ENCODE measurements at places on chromosomes 6 and 20.

GRCh38 chr6:90219209-90219985, 77.2 kb downstream of the BACH2 start:
- no peak for DNase-seq

DNA sequence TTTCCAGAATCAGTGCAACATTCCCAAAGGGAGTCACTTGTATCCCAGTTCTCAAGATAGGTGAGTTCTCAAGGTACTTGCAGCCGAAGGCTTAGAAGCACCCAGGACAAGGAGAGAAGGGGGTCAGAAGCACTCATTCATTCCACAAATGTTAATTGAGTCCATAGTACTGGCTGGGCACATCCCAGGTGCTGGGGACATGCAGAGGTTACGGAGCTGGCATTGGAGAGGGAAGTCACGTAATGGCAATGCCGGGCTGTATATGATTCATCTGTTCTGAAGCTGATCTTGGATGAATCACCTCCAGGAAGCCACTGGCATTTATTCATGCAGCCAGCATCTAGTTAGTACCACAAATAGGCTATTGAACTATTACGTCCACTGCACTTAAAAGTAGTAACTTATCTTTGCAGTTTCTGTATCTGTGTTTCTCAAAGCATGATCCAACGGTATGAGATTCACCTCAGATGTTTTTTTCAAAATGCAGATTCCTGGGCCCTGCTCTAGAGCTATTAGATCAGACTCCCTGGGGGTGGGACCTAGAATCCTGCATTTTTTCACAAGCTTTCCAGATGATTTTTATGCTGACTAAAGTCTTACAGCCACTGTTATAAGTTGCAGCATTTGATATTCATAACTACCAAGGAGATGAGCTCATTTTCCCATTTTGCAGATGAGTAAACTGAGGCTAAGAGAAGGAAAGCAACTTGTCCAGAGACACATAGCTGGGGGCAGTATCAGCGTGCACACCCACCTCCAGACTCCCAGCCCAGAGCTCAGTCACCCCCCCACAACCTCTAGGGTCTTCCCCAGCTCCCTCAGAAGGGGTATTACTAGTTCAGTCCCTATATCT, 44.1 kb upstream of the ID1 start:
- no peak for DNase-seq

GRCh38 chr6:157230910-157231309, 92.4 kb downstream of the TMEM242 start:
- no peak for DNase-seq

DNA sequence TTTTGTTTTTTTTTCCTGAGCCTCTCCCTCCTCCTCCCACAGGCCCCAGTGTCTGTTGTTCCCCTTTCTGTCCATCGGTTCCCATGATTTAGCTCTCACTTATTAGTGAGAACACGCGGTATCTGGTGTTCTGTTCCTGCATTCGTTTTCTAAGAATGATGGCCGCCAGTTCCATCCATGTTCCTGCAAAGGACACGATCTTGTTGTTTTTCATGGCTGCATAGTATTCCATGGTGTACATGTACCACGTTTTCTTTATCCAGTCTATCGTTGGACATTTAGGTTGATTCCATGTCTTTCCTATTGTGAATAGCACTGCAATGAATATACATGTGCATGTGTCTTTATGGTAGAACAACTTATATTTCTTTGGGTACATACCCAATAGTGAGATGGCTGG, 105.6 kb upstream of the NUP153 start:
- DNase-seq: no peak

GRCh38 chr20:10982692-10983091, 308.9 kb upstream of the JAG1 start:
- DNase-seq: no peak

GRCh38 chr6:81575442-81575841, 177.0 kb downstream of the TENT5A start:
- no peak for DNase-seq

GRCh38 chr6:52499681-52500236, 77.1 kb downstream of the TRAM2 start:
- DNase-seq: no peak

- DNase-seq: no peak
Measured at GRCh38 chr6:134537146-134537555, 219.2 kb upstream of the SGK1 start.

- no peak for DNase-seq
Measured at GRCh38 chr6:36068586-36068985, 41.0 kb downstream of the MAPK14 start.

GRCh38 chr6:11350294-11350693, 117.8 kb upstream of the NEDD9 start:
- DNase-seq: no peak

DNA sequence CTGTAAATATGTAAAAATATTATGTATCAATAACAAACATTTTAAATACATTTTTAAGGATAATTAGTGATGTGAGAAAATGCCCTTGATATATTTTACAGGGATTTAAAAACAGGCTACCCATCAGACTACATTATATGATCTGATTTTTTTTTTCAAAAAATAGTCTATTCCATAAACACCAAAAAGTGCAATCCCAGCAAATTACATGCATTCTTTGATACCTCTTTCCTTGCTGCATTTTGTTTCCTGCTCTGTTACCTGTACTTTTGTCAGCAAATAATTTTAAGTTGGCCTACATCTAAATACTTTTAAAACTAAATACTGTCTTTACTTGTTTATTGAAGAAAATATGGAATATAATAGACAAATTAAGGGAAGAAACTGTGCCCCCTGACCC, 306.2 kb upstream of the ARID1B start:
- no peak for DNase-seq

- DNase-seq: no peak
Measured at GRCh38 chr6:140281236-140281635, 906.8 kb upstream of the CITED2 start.

DNA sequence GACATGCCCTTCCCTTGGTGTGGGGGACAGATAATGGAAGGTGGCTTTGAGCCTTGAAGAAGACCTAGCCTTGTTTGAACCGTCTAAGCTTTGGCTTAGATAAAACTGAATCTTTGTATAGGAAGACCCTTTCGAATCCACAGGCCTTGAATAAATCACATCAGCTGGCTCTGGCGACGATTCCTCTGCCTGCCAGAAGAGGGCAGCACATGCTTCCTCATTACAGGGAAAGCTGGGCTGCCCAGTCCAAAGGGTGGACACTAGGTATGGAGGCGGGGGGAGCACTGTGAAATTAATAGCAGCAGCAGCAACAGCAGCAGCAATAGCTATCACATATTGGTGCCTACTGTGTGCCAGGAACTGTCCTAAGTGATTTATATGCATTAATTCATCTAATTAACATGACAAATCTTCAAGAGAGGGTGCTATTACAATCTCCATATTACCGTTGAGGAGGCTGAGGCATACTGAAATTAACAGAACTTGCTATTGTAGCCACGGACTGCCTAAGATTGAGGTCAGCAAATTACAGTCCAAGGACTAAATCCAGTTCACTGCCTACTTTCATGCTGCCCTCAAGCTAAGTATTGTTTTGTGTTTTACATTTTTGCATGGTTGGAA, 85.1 kb downstream of the CLIC5 start:
- peak; percentile 11 for DNase-seq

- no peak for DNase-seq
Measured at GRCh38 chr6:6836609-6837406, 248.3 kb downstream of the LY86 start.

DNA sequence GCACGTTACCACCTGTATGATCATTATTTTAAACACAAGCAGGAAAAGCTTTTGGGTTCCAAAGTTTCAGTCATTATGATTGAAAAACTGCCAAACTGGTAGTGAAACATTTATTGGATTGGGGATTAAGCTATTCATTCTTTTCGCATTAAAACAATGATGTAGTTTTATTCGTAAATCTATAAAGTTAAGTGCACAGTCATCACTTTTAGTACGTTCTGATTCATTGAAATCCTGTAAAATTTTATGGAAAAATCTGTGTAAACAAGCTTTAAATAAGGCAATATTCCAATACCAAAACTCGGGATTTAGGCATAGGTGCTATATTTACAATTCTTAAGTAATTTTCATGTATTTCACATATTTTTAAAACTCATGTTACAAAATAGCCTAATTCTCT, 379.9 kb downstream of the PLCB1 start:
- DNase-seq: no peak

- DNase-seq: no peak
Measured at GRCh38 chr6:4336778-4337442, 201.5 kb upstream of the ECI2 start.

GRCh38 chr6:46715141-46715540, 20.0 kb downstream of the PLA2G7 start:
- DNase-seq: no peak

DNA sequence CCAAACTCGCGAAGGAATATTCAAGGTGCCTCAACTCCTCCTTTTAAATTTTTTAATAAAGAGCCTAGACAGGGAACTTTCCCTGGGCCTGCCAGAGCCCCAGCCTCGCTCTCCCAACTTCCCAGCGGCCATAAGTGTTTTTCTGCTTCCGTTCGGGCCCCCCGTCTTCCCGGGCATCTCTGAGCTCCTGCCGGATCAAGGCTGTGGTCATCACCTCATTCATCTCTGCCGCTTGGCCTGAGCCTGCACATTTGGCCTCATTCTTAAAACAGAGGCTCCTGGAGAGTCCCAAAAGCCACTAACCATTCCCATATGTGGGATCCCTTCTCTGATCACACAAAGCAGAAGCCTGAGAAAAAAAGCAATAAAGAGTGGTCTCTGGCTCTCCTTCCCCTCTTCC, 969.1 kb upstream of the DEFB115 start:
- DNase-seq: no peak

DNA sequence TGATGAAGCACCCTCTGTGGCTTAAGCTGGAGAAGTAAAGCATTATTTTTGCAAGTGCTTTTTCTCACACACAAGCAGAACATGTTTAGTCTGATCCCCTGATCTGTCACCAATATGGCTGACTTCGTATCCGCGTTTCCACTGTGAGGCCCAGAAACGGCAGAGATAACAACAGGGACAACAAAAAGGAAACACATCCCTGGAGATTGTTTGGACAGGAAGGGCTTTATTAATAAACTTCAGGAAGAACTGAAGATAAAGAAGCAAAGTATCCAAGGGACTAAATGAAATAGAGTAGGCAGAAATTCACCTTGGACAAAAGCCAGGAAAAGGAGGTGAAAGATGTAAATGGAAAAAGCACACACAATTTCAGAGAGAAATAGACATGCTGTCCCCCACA, 49.2 kb downstream of the RARS2 start:
- no peak for DNase-seq

GRCh38 chr20:49612127-49612738, 44.3 kb upstream of the PTGIS start:
- no peak for DNase-seq

DNA sequence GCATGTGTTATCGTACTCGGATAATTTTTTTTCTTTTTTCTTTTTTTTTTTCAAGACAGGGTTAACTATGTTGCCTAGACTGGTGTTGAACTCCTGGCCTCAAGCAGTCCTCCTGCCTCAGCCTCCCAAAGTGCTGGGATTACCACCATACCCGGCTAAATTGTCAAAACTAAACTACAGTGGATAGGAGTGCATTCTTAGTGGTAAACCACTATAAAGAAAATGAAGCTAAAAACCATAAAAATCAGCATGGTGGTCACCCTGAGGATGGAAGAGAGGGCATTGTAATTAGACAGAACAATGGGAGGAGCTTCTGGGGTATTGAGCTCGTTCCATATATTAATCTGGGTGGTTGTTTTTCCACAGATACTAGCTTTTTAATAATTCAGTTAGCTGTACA, 6.2 kb upstream of the ZNF318 start:
- no peak for DNase-seq

GRCh38 chr6:8983202-8983688, 547.9 kb upstream of the SLC35B3 start:
- no peak for DNase-seq

- DNase-seq: no peak
Measured at GRCh38 chr20:3092611-3093379, 8.3 kb upstream of the AVP start.

DNA sequence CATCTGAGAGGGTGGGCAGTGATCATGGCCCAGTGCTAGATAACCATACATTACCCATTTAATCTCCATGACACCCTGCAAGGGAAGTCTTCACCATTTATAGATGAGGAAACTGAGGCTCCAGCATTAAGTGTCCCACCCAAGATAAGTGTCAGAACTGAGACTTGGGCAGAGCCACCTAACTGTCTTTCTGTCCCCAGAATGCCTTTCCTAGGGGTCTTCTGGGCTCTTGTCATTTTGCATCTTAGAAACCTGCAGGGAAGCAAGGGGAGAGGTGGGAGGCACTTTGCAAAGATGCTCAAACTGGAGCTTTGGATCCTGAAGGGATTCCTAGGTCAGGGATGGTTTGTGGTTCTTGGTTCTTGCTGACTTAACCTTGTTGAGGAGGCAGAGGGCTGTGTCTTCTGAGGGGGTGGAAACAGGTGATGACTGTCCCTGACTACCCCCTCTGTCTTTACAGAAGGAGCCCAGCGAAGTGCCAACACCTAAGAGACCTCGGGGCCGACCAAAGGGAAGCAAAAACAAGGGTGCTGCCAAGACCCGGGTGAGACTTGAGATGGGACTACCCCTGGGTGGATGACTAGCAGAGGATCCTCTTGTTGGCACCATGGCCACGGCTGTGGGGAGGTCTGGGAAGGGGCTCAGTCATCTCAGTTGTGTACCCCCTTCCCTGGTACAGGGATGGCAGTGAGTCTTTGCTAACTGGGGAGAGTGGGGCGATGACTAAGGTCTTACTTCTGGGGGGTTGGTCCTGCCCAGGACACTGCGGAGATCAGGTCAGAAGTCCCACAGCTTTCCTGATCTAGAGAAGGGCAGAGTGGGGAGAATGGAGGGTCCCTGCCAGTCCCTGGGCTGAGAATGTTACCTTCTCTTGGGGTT, 5.8 kb downstream of the HMGA1 start:
- no peak for DNase-seq

DNA sequence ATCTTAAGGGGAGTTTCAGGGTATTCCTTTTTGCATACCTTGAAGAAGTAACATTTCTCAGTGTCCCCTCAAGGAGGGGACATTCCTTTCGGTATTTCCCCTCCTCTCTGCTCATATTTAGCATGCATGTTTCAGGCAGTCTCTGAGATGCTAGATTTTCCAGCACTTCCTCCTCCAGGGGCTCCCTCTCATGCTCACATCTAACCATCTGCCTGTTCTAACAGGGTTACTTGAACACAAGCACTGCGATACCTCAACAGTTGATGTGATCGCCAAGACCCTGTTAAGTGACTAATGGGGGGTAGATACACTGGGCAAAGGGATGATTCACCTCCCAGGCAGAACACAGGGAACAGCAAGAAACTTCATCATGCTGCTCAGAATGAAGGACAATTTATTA, 12.9 kb upstream of the MCM3 start:
- DNase-seq: no peak

GRCh38 chr6:219641-220198, 72.6 kb upstream of the DUSP22 start:
- DNase-seq: no peak

DNA sequence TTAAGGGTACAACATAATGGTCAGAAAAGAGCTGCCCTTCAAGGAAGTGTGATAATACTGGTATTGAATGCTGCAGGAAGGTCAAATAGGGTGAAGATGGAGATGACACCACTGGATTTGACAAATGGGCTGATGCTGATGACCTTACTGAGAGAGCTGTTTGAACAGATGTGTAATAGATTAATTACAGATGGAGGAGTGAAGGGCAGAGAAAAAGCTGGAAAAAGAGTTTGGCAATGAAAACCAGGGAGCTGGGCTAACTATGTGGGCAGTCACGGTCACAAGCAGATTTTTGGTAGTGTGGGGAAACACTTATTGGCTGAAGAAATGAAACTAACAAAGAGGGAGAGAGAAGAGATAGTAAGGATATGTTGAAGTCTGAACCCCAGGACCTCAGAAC, 83.6 kb upstream of the ENPP5 start:
- DNase-seq: no peak
